ENCODE measurements at places on chromosomes 3 and 15.

- DNase-seq: no peak
These were observed 255.6 kb upstream of the CNTN4 start for GRCh38 chr3:1843111-1843510.

DNA sequence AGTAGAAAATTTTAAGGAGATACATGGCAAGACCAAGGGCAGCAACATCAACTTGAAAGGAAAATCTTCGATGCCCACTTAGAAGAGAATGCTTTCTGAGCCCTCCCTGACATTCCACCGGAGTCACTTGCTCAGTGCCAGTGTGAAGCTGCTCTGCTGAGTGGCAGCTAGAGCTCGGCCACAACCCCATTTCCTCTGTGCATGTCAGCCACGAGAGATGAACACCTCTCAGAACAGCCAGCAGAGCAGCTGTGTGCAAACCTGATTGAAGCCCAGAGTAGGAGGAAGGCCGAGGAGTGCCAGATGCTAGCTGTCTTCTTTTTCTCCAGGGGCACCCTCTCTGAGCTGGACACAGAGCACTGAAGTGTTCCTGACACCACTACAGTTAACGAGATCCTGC is 12.2 kb downstream of the TARS3 start:
- no peak for DNase-seq

DNA sequence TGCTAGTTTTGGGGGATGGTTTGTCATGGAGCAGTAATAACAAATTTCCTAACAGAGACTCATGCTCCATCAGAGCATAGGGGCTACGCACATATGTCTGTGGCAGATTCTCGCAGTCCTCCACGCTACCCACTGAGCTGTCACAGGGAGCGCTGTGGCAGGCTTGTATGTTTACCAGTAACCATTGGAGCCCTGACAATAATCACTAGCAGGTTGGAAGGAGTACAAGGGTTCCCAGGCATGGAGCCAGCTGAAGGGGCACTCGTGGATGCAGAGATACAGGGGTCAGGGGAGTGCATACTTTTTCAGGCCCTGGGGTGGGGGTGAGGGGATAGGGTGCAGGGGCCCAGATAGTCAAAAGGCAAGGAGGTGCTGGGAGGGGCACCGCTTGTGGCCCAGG is 7.9 kb upstream of the GP9 start:
- DNase-seq: no peak

- peak; percentile 65 for DNase-seq
These were observed 225 bp downstream of the RHOA start for GRCh38 chr3:49411535-49411967.

DNA sequence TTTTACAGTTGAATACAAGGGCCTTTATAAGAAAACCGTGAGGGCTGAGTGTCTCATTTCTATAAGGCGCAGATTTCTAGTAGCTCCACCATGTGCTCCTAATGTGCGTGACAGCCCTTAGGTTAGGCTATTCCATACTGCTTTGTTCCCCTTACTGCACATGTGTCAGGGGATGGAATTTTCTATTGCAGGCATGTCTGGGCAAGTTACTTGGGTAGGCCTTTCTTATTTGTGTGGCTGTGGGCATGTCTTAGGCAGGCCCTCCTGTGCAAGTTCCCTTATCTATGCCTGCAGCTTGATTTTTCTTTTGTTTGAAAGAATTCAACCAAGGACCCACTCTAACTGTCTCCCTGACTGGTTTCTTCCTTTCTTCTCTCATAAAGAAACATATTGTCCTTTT is 434.2 kb upstream of the CNTN3 start:
- no peak for DNase-seq

GRCh38 chr15:79798311-79798710 is 98.5 kb downstream of the MTHFS start:
- no peak for DNase-seq
